ENCODE measurements at places on chromosomes 1 and 21. TPM values are rescaled to one million over a fixed set of nuclear protein-coding genes. Genes with fewer than 3 reads are reported as not detected.

DLGAP3 gene
- polyA plus RNA-seq: 0.33 TPM

SLAMF8 gene
- not detected for polyA plus RNA-seq

FMO2 gene
- polyA plus RNA-seq: not detected

CD5L gene
- polyA plus RNA-seq: not detected

BTF3L4 gene
- 60.1 TPM for polyA plus RNA-seq

SLC19A2 gene
- 0.16 TPM for polyA plus RNA-seq

Data from IgD-negative memory B cell (primary cell).